Progenitor cell of endocrine pancreas (in vitro differentiated cells): ENCODE measurements at places on chromosomes 1 and 21.

DNA sequence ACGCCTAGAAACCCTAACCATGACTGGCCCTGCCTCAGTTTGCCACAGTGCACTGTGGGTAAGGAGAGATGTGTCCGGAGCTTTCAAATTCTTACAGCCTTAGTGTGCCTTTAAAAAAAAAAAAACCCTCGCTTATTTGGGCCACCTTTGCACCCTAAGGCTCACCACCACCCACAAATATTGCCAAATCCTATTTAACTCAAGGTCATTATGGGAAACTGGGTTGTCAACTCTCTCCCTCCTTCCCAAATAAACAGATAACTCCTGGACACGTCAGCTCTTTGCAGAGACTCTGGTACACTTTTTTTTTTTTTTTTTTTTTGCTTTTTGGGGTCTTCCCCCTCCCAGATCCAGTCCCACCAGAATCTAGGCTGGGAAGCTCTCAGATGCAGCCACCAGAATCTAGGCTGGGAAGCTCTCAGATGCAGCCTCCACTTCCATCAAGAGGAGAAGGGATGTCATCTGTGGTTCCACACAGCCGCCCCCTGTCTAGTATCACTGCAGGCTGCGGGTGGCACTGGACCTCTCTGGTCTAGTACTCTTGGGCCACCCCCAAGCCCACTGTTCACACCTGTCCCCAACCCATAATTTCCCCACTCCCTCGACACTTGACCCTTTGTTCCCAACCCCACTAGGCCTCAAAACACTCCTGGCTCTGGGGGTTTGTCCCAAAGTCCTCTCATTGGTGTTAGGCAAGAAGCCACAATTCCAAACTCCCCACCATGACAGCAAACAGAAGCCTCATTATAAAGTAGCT is 3.4 kb downstream of the DHRS3 start:
- DNase-seq, result no peak

DNA sequence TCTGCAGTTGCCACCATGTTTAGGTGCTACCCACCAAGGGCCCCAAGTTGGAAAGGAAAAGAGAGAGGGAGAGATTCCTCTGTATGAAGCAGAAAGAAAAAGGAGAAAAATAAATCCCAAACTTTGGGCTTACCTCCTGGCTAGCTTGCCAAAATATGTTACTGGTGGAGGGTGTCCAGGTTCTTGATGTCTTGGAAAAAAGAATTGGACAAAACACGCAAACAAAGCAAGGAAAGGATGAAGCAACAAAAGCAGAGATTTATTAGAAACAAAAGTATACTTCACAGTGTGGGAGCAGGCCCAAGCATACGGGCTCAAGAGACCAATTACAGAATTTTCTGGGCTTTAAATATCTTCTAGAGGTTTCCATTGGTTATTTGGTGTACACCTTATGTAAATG is 204.5 kb upstream of the LRRC7 start:
- DNase-seq, result no peak

GRCh38 chr1:2303016-2303775 is 75.1 kb downstream of the SKI start:
- no peak for DNase-seq

DNA sequence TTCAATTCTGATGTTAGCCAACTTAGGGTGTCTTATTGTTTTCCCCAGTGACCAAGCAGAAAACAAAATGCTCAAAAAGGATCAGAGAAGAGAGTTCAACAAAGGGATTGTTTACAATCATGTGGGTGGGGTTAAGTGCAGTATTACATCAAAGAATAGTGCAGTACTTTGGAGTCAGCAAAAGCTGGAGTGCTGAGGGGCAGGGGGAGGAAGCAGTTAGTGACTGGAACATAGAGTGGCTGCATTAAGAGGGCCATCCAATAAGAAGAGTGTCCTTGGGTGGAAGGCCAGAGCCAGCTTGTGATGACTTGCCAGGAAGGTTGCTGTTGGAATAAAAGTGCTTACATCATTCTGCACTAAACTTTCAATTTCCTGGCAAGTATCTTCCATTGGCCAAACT is 175.5 kb downstream of the CYYR1 start:
- no peak for DNase-seq

GRCh38 chr1:1421907-1422464 is 910 bp upstream of the ANKRD65 start:
- DNase-seq, result no peak
